Amniotic epithelial cell (primary cell): ENCODE measurements at places on chromosomes 3 and 15.

- no peak for DNase-seq
Measured at GRCh38 chr3:38545550-38545949, 49.4 kb downstream of the EXOG start.

DNA sequence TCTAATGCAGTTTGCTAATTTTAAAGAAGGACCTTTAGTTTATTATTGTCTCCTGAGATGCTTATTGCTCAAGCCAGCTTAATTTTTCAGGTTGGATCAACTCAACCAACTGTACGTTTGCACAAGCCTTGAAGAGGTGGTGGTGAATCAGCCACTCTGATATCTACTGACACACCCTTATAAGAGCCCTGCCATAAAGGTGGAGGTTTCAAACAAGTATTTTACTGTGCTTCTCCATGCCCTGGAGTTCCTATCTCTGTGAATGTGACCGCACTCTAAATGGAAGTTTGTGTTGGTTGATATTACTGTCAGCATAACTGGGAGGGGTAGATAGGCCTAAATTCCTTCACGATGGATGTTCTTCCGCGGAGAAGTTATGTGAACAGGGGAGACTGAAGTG, 297.3 kb upstream of the UBE2E1 start:
- no peak for DNase-seq

DNA sequence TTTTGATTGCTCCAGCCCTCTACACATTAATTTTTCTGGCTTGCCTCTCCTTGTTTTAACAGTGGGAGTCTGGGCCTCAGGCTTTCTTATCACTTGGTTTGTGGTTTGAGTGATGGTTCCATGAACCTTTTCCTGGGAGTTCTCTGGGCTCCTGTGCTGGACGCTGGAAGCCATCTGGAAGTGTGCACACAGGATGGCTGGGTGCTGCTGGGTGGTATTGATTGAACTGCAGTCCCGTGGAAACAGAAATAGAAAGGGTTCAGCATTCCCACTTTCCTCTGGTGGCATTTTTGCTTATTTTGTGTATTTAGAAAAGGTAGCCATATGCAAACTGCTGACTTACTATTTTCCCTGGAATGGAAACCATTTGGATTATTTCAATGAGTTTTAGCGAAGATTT, 25.6 kb downstream of the MITF start:
- peak; percentile 81 for DNase-seq

DNA sequence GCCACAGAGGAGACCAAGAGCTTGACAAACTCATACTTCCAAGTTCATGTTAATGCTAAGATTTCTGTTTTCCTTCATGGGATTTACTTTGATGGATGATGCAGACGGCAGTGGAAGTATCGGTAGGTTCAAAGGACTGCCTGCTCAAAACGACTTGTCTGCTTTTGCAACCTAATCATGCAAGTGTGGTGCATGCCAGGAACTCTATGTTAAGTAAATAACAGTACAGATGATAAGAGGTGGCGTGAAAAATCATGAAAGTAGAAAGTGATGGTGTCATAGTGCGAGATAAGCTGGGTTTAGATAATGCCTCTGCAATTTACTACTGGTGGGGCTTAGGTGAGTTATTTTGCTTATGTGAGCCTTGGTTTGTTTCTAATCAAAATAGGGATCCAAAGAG, 14.7 kb upstream of the LMCD1 start:
- DNase-seq, result peak; percentile 99

- DNase-seq, result peak; percentile 60
Measured at GRCh38 chr3:58537412-58538301, 667 bp upstream of the ACOX2 start.

- no peak for DNase-seq
Measured at GRCh38 chr3:141051443-141052200, 475 bp downstream of the SPSB4 start.

DNA sequence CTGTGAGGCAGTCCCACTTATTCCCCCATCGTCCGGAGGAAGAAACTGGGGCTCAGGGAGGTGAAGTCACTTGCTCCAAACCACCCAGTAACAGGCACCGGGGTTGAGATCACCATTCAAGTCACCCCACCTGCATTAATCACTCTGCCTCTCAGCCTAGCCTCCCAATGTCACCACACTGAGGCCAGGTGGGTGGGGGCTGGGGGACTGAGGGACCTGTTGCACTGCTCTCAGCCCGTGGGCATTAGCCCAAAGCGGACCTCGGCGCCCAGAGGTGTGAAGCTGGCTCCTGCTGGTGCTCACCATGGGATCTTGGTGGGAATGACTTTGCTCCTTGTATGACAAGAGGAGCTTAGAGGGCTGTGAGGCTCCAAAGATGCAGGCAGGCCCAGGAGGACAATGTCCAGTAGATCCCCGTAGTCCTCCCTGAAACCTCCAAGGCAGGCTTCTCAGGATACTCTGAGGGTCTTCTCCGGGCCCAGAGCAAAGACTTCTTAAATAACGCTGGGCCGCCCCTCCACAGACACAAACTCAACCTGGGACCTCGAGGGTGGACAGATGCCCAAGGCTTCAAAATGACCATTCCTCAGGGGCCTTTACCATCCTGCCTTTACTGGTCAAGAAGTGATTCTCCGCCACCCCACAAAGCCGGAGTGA, 1.7 kb downstream of the NT5DC2 start:
- peak; percentile 17 for DNase-seq

GRCh38 chr15:42220216-42220615, 12.1 kb upstream of the VPS39 start:
- no peak for DNase-seq

- no peak for DNase-seq
Measured at GRCh38 chr3:129835198-129835597, 58.3 kb downstream of the TMCC1 start.

- peak; percentile 88 for DNase-seq
Measured at GRCh38 chr15:60363087-60363549, 34.7 kb downstream of the ANXA2 start.

GRCh38 chr3:172135185-172135584, 95.8 kb downstream of the FNDC3B start:
- DNase-seq, result no peak

DNA sequence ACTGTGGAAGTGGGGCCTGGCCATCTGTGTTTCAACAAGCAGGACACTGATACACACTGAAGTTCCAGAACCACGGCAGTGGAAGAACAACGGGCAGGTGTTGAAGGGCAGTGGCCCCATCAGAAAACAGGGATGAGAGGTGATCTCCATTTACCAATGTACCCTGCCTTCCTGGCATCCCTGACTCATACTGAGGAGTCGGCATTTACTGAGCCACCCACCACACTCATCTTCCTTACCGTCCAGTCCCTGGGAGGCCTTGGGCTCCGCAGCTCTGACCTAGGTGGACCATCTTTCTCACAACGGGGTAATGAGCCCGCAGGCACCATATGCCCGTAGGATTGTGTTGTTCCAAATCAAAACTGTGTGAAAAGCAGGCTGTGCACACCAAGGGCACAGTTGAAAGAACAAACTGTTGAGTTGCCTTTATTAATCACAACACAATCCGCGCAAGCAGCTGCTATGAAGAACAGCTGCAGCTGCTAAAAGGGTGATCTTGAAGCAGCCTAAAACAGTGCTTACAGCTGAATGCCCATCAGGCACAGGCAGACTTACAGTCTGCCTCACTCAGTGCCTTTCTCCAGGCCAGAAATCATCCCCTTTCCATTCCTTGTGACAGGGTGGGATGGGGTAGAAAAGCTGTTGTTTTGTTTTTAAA, 12.9 kb downstream of the MB21D2 start:
- DNase-seq, result no peak

GRCh38 chr3:156143136-156143535, 22.8 kb downstream of the KCNAB1 start:
- no peak for DNase-seq

- DNase-seq, result no peak
Measured at GRCh38 chr3:152271501-152272236, 2.9 kb downstream of the MBNL1 start.
